ENCODE measurements at places on chromosomes 6 and 20.

GRCh38 chr20:50460115-50460607 lies 50.0 kb upstream of the PTPN1 start:
- DNase-seq: no peak

DNA sequence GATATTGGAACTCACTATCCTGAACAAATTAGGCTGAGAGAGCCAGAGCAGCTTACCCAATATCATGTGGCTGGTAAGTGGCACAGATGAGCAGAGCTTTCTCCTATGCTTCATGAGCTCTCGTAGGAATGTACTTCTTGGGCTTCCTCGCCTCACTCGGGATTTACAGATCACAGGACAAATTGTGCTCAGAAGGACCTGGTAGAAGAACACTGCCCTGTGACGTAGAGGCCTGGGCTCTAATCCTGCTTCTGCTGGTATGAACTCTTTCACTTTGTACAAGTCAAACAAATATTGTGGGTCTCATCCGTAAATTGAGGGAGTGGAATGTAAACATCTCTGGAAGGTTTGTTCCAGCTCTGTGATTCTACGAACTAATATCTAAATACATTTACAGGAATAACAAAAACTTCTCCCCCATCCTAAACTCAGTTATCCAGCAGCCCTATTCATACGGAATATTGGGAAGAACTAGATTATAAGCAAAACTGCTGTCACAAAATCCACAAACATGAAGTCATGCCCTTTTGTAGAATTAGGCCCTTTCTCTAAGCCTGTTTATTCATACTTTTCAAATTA lies 187.6 kb downstream of the CLIC5 start:
- DNase-seq: peak; percentile 43

- no peak for DNase-seq
These were observed 144.2 kb downstream of the BTBD9 start for GRCh38 chr6:38495518-38495917.

DNA sequence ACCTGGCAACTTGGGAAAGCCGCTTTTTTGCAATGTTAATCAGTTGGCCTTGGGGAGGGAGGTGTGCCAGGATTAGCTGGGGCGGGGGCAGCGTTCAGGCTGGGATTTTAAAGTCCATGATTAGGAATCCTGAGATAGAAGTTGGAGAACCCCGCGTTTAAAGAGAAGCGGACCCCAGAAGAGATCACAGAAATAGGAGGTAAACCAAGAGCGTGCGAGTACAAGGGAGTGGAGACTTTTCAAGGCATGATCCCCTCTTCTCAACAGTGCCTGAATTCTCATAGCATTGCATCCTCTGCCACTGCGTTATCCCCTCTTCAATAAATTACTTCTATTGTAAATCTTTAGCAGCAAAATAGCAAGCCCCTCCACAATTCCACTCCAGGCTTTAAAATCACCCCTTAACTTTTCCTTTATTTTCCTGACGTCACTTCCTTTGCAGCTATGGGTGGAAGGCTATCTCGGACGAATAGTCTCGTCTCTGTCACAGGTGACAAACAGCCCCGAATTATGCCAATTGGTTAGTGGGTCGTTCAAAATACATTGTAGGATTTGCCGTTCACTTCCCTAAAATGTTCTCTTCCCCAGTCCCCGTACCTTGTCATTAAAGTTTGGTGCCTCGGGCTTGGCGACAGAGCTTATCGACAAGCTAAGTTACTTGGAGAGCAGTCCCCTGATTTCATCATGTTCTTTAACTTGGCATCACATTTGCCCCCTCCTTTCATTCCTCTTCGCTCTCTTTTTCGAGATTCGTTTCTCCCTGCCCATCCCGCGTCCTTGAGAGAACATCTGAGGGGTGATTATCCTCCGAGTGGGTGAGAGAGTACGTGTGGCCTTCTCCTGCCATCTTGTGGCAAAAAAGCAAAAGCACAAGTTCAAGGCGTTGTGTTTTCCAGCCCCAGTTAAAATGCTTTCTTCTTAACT lies 17.1 kb downstream of the OR2B2 start:
- DNase-seq: peak; percentile 86

DNA sequence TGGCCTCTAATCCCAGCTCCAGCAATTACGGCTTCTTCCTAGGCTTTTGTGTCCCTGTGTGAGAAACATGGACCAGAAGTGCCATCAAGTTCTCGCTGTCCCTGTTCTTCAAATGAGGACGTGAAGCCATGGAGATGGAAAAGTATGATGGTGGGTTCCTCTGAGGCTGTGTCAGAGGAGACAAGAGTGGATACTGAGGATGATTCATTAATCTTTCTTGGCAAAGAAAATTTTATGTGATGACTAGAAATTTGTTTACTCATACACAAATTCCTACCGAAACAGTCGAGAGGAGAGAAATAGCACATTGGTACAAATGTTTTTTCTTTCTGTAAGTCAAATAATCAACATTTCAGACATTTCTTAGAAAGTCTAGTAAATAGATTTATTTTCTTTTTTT lies 35.0 kb upstream of the PNRC1 start:
- DNase-seq: peak; percentile 73

DNA sequence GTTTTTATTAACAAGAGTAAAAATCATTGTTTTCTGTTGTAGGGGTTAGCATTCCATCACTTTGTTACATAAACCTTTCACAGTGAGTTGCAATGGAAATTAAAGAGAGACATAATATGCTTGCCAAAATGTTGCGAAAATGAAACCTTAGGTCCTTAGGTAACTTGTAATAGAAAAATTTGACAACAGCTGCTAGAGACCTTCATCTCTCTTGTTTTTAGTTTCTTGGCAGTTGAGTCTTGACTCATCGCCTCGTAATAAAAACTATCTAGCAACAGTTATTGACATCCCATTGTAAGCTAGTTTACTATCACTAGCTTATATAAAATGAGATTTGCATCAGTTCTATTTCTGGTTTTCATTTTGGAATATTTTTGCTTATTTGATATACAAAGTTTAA lies 179.0 kb upstream of the MMS22L start:
- no peak for DNase-seq

- peak; percentile 100 for DNase-seq
These were observed 70.7 kb downstream of the PDE7B start for GRCh38 chr6:135922174-135922573.

GRCh38 chr20:50013976-50014375 lies 31.2 kb downstream of the SNAI1 start:
- no peak for DNase-seq

- DNase-seq: no peak
These were observed 161.2 kb downstream of the GRM4 start for GRCh38 chr6:33984466-33985312.

DNA sequence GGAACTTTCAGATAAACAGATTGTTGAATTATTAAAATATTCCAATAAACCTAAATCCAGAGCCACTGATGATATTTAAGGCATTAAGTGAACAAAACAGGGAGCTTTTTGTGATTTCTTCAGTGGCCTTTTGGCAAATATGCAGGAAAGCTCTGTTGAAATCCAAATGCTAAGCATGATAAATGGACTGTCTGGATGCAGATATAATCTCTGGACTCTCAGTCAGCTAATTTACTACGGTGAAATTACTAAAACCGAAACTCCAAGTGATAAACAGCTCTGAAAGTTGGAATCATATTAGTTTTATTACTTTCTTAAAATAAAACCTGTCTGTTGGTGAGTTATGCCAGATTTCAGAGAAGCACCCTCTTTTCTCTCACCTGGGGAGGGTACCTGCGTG lies 120.3 kb downstream of the IMPG1 start:
- no peak for DNase-seq

DNA sequence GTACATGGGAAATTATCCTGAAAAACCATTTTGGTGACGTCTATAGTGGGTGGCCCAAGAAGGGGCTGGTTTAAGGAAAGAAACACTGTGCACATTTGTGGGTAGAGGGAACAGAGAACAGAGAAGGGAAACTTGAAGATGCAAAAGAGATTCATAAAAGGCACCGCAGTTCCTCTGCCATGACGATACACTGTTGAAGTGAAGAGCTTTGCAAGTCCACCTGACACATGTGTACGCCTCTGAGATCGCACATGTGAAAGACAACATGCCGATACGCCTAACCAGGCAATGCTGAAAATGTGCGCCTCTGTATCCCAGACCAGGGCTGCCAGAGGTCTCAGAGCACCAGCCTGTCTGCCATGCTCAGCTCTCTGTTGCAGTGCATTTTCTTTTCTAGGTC lies 180.9 kb downstream of the KIF16B start:
- DNase-seq: no peak

- no peak for DNase-seq
These were observed 167.1 kb upstream of the FBXL4 start for GRCh38 chr6:99114769-99115406.

DNA sequence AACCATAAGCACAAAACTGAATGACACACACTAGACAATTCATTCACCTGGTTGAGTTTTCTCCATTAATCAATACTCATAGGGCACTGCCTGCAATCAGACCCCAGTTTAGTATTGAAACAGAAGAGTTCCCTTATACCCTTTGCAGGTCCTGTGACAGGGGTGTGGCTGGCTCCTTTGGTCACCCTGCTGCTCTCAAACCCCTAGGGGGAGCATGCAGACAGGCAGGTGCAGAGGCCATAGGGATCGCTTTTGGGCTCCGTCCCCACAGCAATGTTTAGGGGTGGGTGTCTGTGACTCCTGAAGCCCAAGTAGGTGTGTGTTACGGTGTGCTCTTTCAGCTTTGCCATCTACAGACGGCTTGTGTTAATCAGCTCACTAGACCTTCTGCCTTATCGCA lies 210.4 kb downstream of the CENPW start:
- DNase-seq: no peak

GRCh38 chr6:107654764-107655163 lies 164.8 kb downstream of the SOBP start:
- DNase-seq: no peak

GRCh38 chr20:9447182-9447581 lies 67.2 kb upstream of the LAMP5 start:
- DNase-seq: no peak

DNA sequence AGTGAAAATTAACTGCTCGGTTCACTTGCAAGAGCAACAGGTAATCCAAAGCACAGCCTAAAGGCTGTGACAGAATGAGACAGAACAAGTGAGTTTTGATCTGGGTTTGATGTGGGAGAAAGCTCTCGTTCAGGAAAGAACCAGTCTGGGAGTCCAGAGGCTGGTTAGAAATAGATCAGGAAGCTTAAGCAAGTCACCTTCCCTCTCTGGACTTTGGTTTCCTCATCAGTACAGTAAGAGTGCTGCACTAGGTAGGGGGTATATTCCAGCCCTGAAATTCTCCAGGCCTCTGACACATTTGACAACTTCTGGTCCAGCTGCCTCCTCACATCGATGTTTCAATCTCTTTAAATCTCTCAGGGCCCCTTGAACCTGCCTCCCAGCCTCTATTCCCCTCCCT lies 33.7 kb upstream of the MDGA1 start:
- DNase-seq: no peak

DNA sequence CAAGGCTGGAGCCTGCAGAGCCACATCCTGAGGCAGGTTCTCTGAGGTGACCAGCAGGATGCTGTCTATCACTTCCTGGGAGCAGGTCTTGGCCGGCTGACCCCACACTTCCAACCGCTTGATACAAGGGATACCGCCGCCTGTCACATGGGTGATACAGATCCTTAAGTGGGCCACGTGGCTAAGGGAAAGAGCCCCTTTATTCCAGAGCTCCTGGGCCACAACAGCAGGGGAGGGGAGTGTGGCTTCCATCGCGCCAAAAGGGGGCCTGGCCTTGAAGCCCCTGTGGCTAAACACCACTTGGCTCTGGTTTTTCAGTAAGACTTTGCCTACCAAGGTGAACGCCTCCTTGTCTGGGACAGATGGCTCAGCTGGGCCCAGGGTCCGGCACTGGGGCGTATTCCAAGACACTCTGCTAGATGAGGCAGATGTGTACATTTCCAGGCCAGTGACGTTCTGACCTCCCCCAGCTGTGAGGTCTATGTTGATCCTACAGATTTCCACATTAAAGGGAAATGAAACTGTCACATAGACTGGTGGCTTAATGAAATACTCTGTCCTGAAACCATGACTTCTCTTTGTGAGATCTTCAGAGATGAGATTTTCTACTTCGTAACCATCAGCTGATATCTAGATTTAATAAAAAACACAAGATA lies 37.6 kb upstream of the AVP start:
- no peak for DNase-seq

DNA sequence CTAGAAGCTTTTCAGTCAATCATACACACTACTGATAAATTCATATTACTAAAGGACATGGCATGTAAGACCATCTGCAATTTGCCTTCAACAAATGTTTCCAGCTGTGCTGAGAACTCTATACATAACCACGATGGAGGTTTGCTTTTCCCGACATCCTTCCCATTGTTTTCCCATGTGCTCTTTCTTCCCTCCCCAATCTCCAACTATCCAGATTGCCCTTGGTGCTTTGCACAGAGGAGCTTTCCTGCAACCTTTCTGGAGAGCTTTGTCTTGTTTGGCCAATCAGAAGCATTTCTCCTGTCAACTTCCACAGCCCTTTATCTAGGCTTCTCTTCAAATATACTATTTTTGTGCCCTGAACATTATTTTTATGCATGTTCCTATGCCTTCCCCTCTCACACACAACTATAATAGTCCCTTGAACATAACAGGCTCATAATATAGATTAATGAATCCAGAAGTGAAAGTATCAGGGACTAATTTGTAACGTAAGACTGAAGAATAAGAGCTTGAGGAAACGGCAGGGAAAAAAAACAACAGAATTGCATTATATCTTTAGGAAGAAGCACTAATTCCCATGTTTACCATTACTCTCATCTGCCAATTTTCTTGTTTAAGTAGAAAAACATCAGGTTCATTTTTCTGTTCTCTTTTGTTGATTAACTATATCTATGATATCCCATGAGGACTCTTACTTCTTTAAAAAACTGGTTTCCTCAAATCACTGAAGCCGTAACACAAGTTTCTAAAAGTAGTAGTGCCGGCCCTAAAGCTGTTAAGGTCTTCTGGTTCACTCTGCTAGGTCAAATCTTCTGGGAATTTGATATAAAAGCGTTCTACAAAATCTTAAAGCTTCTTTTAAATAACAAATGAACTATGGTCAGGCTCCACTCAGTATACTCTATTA lies 20.1 kb downstream of the SMLR1 start:
- DNase-seq: no peak

DNA sequence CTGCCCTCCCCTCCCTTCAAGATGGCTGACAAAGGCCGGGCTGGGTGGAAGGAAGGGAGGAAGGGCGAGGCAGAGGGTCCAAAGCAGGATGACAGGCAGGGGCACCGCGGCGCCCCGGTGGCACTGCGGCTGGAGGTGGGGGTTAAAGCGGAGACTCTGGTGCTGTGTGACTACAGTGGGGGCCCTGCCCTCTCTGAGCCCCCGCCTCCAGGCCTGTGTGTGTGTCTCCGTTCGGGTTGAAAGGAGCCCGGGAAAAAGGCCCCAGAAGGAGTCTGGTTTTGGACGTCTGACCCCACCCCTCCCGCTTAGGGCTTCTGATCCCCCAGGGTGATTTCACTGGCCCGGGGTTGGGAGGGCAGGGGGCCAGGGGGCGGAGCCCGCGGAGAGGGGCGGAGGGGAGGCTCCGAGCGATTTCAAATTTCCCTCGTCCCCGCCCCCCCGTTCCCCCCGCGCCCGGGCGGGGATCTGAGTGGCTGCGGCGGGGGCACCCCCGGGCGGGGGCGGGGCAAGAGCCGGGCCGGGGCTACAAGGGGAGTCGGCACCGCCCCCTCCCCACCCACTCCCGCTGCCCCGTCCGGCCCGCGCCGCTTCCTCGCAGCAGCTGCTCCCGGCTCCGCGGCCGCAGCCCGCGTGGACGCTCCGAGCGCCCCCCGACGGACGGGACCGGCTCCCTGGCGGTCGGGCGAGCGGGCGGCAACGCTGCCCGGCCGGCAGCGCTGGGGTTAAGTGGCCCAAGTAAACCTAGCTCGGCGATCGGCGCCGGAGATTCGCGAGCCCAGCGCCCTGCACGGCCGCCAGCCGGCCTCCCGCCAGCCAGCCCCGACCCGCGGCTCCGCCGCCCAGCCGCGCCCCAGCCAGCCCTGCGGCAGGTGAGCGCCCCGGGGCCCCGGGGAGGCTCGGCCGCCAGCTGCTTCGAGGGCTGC lies at the start of gene DNMT3B:
Gene DNMT3B (plus strand): TSS at position 555 of the 923 bp plus-strand sequence. CDS start 17,939 bp downstream, outside the sequence.
- peak; percentile 76 for DNase-seq
